ENCODE measurements at places on chromosomes 3 and 15.

- DNase-seq, result no peak
These were observed 12.5 kb downstream of the CSK start for GRCh38 chr15:74794248-74794969.

GRCh38 chr3:45105855-45106671 lies 40.1 kb downstream of the CDCP1 start:
- DNase-seq, result no peak

GRCh38 chr15:30072630-30073029 lies 10.1 kb upstream of the GOLGA8J start:
- no peak for DNase-seq

GRCh38 chr15:57565311-57565710 lies 26.4 kb upstream of the MYZAP start:
- DNase-seq, result no peak

- DNase-seq, result no peak
These were observed 214.2 kb downstream of the ITPR1 start for GRCh38 chr3:4707324-4707723.

DNA sequence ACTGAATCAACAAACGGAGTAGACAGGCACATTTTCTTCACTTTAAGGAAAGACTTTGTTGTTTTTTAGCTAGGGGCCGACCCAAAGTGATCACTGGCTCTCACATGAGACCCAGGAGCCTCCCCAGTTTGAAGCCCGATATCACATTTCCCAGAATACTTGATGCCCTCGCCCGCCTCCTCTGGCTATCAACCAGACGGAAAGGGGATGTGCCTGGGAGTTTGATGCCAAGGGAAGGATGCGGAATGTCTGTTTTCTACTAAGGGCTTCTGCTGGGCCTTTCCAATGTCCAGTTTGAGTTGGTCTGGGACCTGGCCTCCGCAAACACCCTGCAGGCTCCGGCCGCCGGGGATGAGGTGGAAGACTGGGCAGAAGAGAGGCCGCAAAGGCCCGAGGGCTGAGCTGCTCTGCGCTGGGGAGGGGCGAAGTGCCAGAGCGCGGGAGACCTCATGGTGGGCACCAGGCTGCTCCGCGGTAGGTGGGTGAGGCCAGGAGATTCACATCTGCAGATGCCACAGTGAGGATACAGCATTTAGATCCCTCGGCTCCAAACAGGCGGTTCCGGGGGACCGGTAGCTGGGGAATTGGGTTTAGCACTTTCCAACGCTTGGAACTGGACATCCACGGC lies 491 bp upstream of the ZNF774 start:
- no peak for DNase-seq

DNA sequence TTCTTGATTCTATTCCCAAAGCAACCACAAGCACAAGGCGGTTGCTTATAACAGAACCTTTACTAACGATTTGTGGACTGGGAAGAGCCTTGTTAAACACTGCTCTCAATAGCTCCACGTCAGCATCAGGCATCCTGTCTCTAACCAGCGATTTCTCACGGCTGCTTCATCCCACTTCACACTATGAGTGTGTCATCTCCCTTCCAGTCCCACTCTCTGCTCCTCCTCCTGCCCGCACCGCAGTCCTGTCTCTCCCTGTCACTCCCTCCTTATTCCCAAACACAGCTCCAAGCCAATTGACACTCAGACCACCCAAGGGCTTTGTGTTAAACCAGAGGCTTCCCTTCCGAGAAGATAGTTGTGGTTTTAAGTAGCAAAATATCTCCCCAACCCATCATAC lies 94.8 kb downstream of the ABHD5 start:
- DNase-seq, result no peak

DNA sequence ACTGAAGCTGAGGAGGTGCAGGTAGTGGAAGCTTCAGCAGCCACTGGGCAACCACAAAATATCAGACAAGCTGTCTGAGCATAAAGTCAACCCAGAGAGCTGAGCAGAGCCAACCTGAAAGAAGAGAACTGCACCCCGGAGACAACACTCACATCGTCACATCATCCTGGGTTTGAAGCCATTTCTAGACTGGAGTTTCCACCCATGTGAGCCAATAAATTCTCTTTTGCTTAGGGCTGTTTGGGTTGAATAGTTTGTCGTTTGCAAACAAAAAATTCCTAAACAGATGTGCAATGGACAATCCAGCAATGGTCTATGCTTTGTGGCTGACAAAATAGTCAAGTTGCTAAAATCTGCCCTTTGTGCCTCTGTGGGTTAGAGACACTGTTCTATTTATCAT lies 15.3 kb upstream of the RAD18 start:
- DNase-seq, result no peak

DNA sequence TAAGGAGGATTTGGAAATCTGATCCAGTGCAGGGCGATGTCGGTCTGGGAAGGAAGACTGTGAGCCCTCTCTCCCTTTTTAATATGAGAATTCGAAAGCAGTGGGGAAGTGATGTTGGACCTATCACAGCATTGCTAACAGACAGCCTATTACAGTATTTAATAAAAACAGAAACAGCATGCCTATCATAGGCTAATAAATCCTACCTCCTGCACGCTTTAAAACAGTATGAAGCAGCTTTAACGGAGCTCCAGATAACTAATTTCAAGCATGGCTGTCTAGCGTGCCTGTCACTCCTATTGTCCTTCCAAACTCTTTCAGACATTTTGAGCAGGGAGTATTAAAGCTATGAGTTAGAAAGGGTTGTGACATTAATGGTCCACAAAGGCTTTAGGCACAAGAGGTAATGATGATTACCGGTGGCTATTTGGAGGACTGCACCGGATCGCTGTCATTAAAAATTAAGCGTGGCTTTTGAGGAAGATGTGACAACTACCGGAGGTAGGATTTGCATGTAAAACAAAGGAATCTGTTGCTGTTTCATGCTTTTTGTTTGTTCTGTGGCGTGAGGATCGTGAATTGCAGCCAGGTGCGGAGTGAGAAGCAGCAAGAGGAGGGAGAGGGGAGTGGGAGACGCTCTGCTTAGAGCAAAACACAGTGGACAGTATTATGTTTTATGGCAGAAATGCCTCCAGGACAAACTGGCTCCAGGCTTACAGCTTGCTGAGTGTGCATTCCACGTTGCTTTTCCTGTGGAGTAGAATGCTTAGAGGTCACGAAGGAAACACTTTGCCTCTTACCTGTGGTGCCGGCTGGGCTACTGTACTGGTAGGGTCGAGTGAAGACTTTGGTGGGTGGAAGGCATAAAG lies at the start of gene KCNMB2:
TSS of gene KCNMB2 (plus strand) at position 226 of the 869 bp plus-strand sequence.
- DNase-seq, result peak; percentile 86

- DNase-seq, result no peak
These were observed 22.7 kb downstream of the ATP6V1A start for GRCh38 chr3:113769551-113769950.

- DNase-seq, result peak; percentile 75
These were observed 74.6 kb downstream of the PRICKLE2 start for GRCh38 chr3:64150623-64151207.

DNA sequence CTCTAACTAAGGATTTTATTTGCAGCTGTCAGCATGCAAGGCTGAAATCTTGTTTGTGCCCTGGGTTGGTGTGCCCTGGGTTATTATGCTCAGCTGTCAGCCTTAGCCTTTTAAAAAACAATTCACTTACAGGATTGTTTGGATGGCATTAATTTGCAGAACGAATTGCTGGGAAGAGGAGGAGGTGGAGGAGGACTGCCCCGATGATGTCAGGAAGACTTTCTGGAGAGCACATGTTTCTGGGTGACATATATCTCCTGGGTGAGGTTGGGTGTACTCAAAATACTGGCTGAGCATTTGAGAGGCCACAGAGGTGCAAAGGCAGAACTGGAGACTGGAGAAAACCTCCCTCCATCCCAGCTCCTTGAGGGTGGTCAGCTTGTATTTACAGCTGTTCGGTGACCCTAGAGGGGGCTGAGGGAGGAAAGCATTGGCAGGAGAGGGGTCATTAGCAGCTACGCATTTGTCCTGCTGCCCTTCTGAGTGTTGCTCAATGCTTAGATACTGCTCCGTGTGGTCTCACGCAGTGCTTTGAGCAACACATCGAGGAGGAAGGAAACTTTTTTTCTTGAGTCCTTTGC lies 59.8 kb upstream of the PSMD6 start:
- DNase-seq, result no peak

GRCh38 chr3:36178018-36178417 lies 202.3 kb upstream of the STAC start:
- DNase-seq, result no peak

DNA sequence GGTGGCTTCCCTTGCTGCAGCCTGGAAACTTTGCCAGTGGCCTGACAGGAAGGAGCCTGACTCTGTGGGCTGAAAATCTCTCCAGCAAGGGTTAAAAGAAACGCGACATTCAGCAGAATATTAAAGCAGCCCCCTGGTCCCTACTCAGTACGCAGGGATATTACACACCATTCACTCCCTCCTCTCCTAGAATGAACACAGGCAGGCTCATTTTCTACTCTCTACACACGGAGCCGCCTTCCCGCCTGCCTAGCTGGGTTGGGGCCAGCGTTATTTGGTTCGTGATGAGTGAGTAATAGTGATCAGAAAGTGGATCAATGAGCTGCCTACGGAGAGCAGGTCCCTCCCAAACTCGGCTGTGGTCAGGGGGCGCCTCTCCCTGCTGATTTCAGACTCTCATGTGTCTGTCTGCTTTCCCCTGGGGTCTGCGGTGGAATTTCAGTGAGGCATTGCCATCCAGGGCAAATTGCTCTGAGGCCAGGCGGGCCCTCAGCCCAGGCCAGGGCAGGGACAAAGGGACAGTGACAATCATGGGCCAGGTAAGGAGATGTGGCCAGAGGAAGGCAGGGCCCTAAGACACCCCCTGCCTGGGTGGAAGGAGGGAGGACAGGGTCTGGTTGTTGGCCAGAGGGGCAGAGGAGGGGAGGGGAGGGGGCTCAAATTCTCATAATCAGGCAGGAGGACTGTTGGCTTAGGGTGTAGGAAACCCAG lies 2.8 kb downstream of the EPHB1 start:
- no peak for DNase-seq

- DNase-seq, result no peak
These were observed 283.6 kb downstream of the UACA start for GRCh38 chr15:70479785-70480184.

DNA sequence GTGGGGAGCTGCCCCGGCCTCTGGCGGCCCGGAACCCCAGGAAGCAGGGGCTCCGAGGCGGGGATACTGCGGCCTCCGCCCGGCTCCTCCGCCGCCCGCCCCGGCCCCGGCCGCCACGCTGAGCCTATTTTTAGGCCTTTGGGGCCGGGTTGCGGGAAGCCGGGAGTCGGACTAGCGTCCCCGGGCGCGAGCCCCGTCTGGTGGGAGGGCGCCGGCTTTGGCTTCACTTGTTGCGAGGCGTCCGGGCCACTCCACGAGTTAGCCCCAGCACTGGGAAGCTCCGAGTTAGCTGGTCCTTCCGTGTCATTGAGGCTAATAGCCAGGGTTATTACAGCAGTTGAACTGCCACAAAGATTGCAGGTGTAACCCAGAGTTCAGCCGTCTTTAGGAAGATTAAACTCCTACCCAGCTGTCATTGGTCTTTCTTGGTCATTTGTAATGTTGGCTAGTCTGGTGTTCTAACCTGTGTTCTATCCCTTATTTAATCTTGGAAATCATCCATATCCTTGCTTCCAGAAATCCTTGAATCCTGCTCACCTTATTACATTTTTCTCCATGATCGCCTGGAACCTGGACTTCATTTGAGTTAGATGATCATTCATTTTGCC lies 791 bp downstream of the GYG1 start:
- DNase-seq, result peak; percentile 40
